ENCODE measurements at places on chromosomes 13 and 19.

DNA sequence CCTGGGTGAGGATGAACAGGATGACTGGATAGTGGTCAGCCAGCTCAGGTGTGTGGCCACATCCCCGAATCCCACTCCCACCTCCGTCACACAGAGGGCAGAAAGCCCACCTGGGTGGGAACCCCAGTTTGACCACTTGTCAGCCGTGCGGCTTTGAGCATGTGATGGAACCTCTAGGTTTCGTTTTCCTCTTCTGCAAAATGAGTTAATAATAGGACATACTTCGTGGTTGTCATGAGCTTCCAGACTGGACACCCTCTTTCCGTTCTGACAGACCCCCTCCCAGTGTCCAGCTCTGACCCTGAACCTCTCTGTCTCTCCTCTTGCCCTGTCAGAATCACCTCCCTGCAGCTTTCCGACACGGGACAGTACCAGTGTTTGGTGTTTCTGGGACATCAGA, 1.8 kb downstream of the AXL start:
- DNase-seq, result no peak

GRCh38 chr13:113969311-113969972, 4.4 kb downstream of the C13orf46 start:
- DNase-seq, result peak; percentile 48

- no peak for DNase-seq
Measured at GRCh38 chr13:40503966-40504591, 162.4 kb downstream of the FOXO1 start.

GRCh38 chr13:87810391-87810801, 139.2 kb downstream of the SLITRK5 start:
- DNase-seq, result no peak

DNA sequence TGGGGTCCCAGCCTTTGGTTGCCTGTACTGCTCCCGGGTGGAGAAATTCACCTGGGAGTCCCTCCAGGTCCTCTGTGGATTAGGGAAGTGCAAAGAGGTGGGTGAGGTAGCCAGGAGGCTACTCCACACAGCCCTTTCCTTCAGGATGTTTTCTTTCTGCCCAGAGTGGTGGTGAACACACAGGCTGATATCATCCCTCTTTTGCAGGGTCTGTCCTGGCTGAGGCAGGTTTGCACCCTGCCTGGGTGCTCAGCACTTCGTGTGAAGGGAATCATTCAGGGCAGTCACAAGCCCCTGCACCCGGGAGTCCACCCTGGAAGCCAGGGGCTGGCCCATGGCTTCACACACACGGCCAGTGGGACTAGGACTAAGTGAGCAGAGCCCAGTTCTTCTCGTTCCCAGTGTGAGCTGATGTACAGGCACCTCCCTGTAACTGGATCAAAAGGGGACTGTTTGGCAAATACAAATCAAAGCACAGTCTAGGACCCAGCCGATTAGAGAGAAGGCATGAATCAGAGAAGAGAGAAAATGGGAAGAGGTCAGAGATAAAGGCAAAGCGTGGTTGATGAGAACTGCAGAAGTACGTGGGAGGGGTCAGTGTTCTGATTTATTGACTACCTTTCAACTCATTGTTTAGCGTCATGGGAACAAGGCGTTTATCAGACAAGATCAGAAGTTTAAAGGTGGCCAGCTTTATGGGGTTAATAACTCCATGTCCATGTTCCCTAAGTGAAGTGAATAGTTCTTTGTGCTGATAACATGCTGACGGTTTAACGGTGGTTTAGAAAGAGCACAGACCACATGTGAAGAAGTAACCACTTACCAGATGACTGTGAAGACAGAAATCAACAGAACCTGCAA, 30.4 kb upstream of the SPATA13 start:
- no peak for DNase-seq
